Myocyte (in vitro differentiated cells): ENCODE measurements at places on chromosomes 16 and 17.

- no peak for DNase-seq
Observed at GRCh38 chr16:27223226-27223610, 19.9 kb downstream of the KDM8 start.

- DNase-seq, result no peak
Observed at GRCh38 chr17:4708436-4708835, 2.0 kb upstream of the ARRB2 start.

DNA sequence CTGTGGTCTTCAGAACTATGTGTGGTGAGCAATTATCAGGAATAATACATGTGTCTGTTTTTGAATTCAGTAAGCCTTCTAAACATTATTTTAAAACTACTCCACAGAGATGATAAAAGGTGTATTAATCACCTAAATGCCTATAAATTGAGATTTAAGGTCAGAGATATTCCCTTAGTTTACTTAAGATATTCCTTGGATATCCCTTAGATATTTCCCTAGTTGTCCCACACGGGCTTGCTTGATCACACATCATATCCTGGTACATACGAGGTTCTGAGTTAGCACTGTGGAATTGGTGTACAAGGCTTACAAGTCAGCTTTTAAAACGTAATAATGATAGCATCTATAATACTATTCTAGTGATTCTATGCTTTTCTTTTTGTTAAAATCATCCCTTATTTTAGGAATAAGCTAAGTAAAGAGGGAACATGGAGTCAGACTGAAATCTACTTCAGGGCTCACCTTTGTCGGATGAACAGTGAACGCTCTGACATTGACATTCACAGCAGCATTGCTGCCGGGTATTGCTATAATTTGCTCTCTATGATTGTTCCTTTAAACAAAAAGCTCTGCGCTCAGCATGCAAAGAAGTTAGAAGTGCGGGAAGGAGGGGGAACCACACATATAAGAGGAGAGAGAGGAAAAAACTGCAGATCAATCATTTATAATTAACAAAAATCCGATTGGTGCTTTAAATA lies 136.5 kb downstream of the SKAP1 start:
- peak; percentile 15 for DNase-seq

DNA sequence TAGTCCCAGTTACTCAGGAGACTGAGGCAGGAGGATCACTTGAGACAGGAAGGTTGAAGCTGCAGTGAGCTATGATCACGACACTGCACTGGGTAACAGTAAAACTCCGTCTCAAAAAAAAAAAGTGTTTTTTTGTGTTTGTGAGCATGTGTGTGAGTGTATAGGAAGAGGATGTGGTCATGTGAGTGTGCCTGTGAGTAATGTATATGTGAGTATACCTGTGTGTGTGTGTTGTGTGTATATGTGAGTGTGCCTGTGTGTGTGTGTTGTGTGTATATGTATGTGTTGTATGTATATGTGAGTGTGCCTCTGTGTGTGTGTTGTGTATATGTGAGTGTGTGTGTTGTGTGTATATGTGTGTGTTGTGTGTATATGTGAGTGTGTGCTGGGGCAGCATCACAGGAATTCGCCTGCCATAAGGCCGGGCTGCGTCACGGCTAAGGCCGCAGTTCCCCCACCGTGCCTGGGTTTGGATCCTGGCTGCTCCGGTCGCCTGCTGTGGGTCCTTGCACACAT lies 21.4 kb upstream of the NPTX1 start:
- DNase-seq, result no peak

GRCh38 chr17:78107976-78108725 lies 20.4 kb downstream of the TMC6 start:
- DNase-seq, result no peak

GRCh38 chr16:16933861-16934260 lies 536.9 kb downstream of the XYLT1 start:
- DNase-seq, result no peak

GRCh38 chr16:85037721-85038120 lies 10.1 kb downstream of the KIAA0513 start:
- no peak for DNase-seq

- no peak for DNase-seq
Observed at GRCh38 chr17:9239246-9239792, 218.0 kb downstream of the NTN1 start.

DNA sequence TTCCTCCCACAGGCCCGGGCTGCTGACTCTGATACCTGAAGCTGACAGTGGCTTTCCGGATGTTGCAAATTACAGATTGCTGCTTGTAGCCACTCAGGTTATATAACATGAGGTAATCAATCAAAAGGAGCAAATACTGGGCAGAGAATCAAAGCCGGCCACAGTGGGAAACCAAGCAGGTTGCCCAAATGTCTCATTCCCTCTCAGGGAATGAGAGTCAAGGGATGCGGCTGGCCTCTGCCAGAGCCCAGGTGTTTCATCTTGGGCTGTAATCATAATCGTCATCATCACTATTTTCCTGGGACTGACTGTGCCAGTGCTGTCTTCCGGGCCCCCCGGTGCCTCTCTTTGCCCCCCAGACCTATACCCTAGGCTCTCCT lies 292.4 kb upstream of the FOXF1 start:
- DNase-seq, result no peak

GRCh38 chr16:46739934-46740333 lies 8.2 kb downstream of the MYLK3 start:
- DNase-seq, result no peak

DNA sequence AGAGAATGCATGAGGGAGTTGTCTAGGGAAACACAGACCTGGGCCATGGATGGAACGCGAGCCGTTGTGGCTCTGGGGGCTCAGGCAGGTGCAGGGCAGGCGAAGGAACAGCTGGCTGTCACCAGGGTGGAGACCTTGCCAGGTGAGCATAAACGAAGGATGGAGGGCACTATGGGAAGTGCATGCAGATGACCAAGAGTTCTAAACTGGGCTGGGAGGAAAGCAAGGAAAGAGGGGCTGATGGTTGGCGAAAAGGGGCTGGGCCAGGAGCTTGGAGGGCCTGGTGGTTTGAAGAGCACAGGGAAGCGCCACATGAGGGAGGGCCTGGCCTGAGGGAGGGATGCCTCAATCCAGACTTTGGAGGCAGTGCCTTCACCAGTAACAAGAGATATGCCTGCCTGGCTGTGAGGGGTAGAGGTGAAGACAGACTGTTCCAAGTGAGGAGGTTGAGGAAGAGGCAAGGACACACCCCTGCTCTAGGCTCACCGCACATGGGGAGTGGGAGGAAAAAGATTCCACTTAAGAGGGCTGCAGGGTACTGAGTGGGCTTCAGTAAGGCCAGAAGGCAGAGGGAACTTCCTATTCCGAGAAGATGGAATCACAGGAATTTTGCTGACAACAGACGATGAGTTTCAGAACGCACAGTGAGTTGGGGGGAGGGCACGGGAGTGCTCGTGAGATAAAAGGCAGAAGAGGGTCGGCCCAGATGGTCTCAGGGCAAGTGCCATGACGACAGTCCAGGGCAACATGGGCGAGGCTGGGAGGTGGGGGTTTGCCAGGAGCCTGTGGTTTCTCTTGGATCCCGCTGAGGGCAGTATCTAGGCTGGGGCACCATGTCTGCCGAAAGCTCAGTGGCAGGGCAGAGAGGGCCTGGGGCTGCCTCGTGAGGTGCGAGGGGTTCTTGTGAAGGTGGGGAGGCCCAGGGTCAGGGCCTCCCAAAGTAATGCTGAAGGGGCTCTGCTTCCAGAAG lies 20.6 kb downstream of the B9D1 start:
- DNase-seq, result peak; percentile 40

DNA sequence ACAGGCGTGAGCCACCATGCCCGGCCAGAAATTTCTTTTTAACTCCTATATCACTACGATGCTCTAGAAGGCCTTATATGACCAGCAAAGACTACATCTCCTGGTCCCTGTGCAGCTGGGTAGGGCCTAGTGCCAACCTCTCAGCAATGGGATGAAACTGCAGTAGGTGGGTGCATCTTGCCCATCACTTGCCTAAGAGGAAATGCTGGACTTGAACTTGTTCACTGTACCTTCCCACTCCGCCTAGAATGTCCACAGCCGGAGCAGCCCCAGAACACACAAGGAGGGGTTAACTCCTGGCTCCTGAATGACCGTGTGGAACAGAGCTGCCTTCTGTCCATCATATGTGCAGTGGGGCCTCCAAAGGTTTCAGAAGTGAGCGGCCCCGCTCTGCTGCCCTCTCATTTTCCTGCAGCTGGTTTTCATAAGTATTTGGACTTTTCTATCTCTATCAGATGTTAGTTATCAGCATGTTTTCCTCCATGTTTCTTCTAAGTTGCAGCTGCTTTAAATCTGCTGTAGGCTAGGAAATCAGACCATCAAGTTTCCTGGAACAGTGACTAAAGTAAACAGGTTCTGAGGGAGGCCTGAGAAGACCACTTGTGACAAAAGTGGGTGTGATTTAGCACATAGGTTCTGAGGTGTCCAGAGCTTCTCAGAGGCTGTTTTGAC lies 52.5 kb downstream of the WSB1 start:
- DNase-seq, result no peak

DNA sequence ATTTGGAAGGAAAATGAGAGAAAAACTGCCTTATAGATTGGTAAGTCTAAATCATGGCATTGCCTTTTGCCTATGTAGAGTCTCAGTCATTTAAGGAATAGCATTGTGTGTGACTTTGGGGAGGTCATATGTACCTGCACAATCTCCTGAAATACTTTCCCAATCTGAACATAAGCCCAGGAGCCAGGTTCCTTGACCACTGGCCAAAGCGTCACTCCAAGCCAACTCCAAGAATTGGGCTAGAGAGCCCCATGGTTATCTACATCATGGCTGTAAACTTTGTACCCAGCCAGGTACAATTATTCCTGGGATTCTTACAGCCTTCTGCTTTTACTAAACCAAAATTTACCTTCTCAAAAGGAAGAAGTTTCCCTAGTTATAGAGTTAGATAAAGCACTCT lies 40.8 kb upstream of the MED13 start:
- DNase-seq, result no peak

DNA sequence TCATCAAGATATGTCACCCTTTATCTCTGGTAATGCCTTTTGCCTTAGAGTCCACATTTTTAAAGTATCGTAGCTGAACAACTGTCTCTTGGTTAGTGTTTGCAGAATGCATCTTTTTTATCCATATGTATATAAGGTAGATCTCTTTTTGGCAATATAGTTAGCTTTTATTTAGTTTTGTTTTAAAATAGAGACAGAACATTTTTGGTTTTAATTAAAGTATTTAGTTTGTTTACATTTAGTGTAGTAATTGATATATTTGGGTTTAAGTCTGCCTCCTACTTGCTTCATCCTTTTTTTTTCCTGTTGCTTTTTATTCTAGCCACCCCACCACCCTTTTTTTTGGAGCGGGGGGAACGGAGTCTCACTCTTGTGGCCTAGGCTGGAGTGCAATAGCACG lies 184.6 kb upstream of the CHMP6 start:
- DNase-seq, result no peak

- DNase-seq, result no peak
Observed at GRCh38 chr16:68083239-68083781, 1.9 kb upstream of the NFATC3 start.

GRCh38 chr17:45038728-45039634 lies 12.5 kb downstream of the DCAKD start:
- peak; percentile 88 for DNase-seq

GRCh38 chr16:66144641-66145040 lies 221.8 kb upstream of the CDH5 start:
- DNase-seq, result no peak

GRCh38 chr17:1611715-1612114 lies 16.9 kb downstream of the SLC43A2 start:
- DNase-seq, result no peak

GRCh38 chr17:79214459-79214858 lies 139.8 kb downstream of the ENGASE start:
- no peak for DNase-seq
